ENCODE measurements at places on chromosomes 5 and 9. TPM values are rescaled to one million over a fixed set of nuclear protein-coding genes. Genes with fewer than 3 reads are reported as not detected.

DNA sequence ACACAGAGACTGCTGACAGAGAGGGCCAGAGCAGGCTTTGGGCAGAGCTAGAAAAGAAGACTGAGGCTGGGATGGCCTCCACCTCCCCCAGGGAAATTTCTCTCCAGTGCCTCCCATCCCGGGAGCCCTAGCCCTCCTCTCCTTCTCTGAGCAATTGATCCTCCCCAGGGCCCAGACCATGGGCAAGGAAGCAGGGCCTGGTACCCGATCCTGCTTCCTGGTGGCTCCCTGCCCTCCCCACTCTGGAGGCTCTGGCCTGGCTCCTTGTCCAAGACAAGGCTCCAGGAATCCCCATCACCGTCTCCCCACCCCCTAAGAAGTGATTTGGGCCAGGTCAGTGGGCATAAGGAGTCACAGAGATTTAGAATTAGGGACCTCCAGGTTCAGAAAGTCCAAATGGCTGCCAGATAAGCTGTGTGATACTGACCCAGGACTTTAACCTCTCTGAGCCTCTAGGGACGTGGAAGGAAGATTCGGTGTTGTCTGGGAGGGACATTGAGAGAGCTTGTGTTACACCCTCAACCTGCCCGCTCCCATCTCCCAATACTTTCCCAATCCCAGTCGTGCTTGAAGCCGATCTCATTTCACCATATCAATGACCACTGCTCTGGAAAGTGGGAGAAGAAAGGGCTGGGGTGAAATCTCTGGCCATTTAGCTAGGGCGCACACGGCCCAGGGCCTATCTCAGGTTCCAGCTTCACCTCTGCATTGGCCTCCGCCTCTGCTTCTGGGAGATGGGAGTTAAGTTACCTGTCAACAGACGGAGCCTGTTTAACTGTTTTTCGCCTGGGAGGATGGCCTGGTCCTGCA, 25.8 kb upstream of the KIF12 start:
- peaks cover 25% of the 10 kb centered on the region for H3K27me3 ChIP-seq
- no peak overlapping the region for H3K4me3 ChIP-seq
- peaks cover 2% of the 10 kb centered on the region for H3K4me1 ChIP-seq
- no peaks in the 10 kb centered on the region for H3K36me3 ChIP-seq
- no peak overlapping the region for H3K27ac ChIP-seq

DNA sequence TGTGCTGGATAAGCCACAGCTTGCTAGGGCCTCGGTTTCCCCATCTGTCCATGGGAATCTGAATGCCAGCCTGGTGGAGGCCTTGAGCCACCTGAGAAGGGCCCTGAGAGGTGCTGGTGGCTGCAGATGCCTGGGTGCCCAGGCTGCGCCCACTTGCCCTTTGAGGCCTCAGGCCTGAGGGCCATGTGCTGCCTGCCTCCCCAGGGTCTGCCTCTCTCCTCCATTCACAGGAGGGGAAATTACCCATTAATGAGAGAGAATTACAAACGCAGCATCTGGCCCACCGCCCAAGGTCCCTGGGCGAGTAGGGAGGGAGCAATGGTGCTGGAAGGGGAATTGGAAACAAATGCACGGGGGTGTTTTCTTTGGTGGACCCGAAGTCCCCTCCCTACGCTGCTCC, 59.6 kb downstream of the BARX1 start:
- H3K27me3 ChIP-seq: no peaks in the 10 kb centered on the region
- H3K27ac ChIP-seq: no peak overlapping the region
- DNase-seq: no peak
- no peaks in the 10 kb centered on the region for H3K36me3 ChIP-seq
- H3K4me3 ChIP-seq: no peak overlapping the region

DNA sequence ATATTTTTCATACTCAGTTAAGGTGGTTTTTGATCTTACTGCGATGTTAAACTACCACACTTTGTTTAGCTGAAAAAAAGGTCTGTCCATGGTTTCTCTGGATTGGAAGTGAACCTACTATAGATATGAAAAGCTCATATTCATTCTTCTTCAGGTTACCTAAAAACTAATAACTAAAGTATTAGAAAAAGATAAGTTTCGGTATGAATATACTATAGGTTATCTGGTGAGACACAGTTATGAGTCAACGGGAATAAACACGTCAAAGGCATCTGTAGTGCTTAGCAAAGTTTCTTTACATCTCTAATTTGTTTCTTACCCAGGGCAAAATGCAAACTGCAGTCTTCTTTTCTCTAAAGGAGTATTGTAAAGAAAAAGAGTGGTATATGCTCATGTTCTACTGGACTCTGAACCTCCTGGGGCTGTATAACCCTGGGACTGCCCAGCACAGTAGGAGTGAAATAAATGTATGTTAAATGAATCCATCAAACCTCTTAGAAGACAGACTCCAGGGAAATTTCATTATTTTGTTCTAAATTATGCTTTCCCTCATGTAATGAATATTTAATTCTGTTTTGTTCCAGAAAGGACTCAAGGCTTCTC, 521.9 kb downstream of the PDE4D start:
- peaks cover 21% of the 10 kb centered on the region for H3K27me3 ChIP-seq
- H3K36me3 ChIP-seq: peaks cover 2% of the 10 kb centered on the region
- no peaks in the 10 kb centered on the region for H3K4me1 ChIP-seq
- H3K4me3 ChIP-seq: no peak overlapping the region

DNA sequence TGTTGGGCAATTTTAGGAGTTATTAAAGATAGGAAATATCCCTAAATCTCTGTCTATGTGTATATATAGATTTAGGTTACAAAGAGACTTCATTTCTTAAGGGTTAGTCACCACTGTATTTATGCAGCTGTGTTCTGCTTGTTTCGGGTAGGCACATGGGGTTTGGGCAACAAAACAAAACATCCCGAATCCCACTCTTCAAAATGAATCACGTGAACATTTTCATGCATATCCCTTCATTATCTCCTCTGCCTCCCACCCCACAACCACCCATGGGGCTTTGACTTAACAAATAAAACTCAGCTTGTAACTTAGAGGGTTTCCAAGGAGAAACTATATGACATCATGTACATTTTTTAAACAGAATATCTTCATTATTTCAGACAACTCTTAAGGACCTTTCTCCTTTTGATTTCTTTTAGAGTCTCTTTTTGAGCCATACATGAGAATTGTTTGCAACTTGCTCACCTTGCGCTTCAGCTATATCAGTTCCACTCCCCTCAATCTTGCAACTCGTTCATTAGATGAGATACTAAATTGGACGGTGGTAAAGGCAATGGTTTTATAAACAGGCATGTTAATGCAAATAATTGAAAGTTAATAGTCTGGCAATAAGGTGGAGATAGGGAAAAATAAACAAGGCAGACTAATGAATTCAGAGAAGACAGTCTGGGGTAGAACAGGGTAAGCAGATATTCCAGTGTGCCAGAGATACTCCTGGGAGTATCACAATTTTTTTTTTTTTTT, 136.7 kb downstream of the CD180 start:
- H3K27ac ChIP-seq: no peak overlapping the region
- no peak overlapping the region for H3K4me3 ChIP-seq
- H3K27me3 ChIP-seq: no peaks in the 10 kb centered on the region

GRCh38 chr9:6171667-6172066, 43.9 kb upstream of the IL33 start:
- H3K27ac ChIP-seq: no peak overlapping the region
- H3K27me3 ChIP-seq: no peaks in the 10 kb centered on the region
- H3K4me3 ChIP-seq: no peak overlapping the region
- H3K4me1 ChIP-seq: no peaks in the 10 kb centered on the region

DNA sequence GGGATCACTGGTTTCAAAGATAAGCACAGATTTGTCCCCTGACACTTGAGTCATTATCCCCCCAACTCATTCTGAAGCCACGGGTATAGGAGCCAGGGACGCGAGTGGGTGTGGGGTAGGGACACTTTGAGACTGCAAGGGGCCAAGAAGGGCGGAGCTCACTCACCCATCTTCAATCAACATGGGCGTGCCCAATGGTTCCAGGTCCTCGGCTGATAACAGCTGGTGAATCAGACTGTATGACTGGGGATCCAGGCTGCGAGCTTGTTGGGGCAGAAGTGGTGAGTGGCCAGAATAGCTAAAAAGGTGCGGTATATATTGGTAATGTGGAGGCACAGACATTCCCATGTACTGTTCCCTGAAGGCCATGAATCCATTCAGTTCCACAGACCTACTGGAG, 30.7 kb upstream of the NR5A1 start:
- no peak overlapping the region for H3K27ac ChIP-seq
- peaks cover 17% of the 10 kb centered on the region for H3K27me3 ChIP-seq
- H3K4me1 ChIP-seq: no peaks in the 10 kb centered on the region
- no peak overlapping the region for H3K4me3 ChIP-seq
- H3K36me3 ChIP-seq: no peaks in the 10 kb centered on the region

GRCh38 chr5:98785244-98785643, 11.8 kb downstream of the RGMB start:
- H3K27me3 ChIP-seq: no peaks in the 10 kb centered on the region
- H3K4me3 ChIP-seq: no peak overlapping the region
- H3K36me3 ChIP-seq: peaks cover 2% of the 10 kb centered on the region
- no peak overlapping the region for H3K27ac ChIP-seq

DNA sequence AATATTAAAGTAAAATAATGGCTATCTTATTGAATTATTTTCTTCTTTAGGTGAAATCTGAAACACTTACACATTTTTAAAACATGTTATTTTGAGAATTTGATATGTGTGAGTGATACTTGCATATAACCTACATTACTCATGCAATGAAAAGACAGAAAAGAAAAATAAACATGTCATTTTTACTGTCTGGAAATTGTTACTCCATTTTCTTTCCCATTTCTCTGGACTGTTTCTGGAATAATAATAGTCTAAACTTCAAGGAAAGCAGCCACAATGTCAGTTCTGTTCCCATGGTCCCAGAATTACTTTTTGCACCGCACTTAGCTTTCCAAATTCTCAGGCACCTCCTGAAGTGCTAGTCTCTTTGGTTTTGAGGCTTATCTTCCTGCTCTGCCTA, 145.5 kb downstream of the PRR16 start:
- no peaks in the 10 kb centered on the region for H3K27me3 ChIP-seq
- no peak overlapping the region for H3K27ac ChIP-seq
- H3K36me3 ChIP-seq: no peaks in the 10 kb centered on the region
- no peak overlapping the region for H3K4me3 ChIP-seq
- no peak for DNase-seq

DNA sequence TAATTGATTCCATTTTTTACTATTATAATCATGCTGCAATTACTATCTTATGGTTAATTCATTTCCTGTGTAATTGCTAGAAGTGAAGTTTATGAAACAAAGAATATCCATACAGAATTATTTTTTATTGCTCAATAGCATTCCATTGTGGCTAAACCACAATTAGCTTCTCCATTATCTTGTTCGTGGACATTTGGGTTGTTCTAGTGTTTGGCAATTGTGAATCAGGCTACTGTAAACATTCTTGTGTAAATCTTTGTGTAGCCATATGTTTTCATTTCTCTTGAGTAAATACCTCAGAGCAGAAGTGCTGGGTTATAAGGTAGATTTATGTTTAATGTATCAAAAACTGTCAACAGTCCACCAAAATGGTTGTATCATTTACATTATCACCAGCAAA, 341.1 kb downstream of the MAT2B start:
- no peak overlapping the region for H3K27ac ChIP-seq
- DNase-seq: no peak
- H3K27me3 ChIP-seq: no peaks in the 10 kb centered on the region
- no peaks in the 10 kb centered on the region for H3K36me3 ChIP-seq
- no peak overlapping the region for H3K4me3 ChIP-seq
- no peaks in the 10 kb centered on the region for H3K4me1 ChIP-seq

- H3K27me3 ChIP-seq: peaks cover 38% of the 10 kb centered on the region
- DNase-seq: peak; percentile 28
- H3K4me1 ChIP-seq: peaks cover 16% of the 10 kb centered on the region
- peak overlapping the region; percentile 71 for H3K4me3 ChIP-seq
- peaks cover 1% of the 10 kb centered on the region for H3K36me3 ChIP-seq
Measured at GRCh38 chr5:1007681-1008450, 736 bp upstream of the NKD2 start.

DNA sequence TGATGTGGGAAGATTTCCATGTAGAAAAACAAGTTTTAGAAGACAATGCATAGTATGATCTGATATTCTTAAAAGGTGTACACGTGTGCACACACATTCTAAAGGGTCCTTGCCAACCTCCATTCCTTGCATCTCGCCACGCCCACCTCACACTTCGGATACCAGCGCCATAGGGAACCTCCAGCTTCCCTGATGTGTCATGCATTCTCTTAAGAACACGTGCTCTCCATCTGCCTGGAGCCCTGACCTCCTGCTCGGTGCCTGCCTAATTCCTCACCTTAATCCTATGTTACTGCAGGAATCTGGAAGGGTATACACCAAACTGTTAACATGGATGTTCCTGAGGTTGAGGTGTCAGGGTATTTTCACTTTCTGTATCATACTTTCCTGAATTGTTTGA, 63.1 kb downstream of the PTCD2 start:
- H3K36me3 ChIP-seq: no peaks in the 10 kb centered on the region
- no peaks in the 10 kb centered on the region for H3K4me1 ChIP-seq
- DNase-seq: no peak
- H3K27me3 ChIP-seq: no peaks in the 10 kb centered on the region
- H3K4me3 ChIP-seq: no peak overlapping the region
- no peak overlapping the region for H3K27ac ChIP-seq

DNA sequence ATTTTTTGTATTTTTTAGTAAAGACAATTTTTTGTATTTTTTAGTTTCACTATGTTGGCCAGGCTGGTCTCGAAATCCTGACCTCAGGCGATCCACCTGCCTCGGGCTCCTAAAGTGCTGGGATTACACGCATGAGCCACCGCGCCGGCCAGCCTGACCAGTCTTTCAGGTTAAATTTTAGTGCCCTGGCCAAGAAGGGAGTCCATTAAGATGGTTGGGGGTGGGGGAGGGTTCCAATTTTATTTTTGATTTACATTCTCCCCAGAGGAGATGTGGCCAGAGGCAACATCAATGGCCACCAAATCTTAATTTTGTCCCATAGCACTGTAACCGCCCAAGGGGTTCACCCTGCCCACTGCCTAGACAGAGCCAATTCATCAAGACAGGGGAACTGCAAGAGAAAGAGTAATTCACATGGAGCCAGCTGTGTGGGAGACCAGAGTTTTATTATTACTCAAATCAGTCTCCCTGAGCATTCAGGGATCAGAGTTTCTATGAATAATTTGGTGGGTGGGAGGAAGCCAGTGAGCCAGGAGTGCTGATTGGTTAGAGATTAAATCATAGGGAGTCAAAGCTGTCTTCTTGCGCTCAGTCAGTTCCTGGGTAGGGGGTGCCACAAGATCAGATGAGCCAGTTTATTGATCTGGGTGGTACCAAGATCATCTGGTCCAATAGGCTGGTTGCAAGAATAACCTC, 24.7 kb downstream of the TBCA start:
- no peak for DNase-seq
- peaks cover 4% of the 10 kb centered on the region for H3K4me1 ChIP-seq
- no peak overlapping the region for H3K4me3 ChIP-seq
- H3K36me3 ChIP-seq: peaks cover 13% of the 10 kb centered on the region

Gene FOXD4L3
- total RNA-seq: not detected

Gene NR2F1
- total RNA-seq: not detected

Gene RFESD
- total RNA-seq: 5.0 TPM

Gene SHOC1
- not detected for total RNA-seq

Gene GMCL2
- total RNA-seq: not detected

Gene SPINK13
- total RNA-seq: not detected

Gene NIM1K
- 0.75 TPM for total RNA-seq

Gene ENHO
- total RNA-seq: not detected

Gene CCDC192
- total RNA-seq: not detected
